C1 segment of cervical spinal cord (tissue), 14 donors: ENCODE measurements at places on chromosomes 4 and X.

DNA sequence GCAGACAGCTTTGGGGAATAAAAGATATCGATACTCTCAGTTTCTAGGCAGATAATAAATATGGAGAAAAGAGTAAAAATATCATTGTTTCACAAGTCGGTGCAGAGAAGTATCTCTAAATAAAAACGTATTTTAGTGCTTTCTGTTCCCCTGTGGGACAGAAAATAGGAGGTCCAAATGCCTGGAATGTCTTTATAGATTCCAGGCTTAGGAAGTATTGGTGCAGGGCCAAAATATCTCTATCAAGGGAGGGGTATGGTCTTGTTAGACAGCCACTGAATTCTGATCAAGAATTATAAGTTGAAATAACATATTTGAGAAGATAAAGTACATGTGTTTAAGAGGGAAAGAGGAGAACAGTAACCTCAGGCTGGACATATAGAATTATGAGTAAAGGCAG, 596.4 kb downstream of the PCDH18 start:
- DNase-seq = no peak

DNA sequence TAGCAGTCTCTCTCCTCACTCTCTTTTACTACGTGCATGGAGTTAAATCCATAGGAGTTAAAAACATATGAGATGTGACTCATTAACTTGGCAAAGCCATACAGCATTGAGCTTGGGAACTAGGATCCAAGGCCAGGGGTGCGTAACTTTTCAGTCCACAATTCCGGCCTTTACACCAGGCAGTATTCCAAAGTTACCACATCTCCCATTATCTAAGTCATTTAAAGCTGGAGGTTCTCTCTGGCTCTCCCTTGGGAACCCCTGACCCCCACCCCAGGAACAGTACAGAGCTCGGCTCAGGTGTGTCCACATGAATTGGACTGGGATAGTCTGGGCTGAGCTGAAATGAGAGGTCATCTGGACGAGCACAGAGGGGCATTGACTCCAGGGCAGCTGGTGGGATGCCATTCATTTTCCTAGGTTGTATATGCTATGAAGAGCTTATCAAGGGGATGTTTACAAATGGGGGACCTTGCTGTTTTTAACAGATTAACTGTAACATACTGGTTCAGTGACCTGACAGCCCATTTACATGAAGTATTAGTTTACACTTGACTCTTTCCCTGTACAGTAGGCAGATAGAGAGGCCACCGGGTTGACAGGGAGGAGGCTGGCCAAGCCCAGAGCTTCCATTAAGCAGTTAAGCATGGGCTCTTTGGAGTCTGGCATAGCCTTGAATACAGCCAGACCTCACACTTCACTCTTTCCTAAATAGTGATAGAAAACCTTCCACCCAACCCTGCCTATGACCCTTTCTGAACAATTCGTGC, 128.8 kb downstream of the RAB28 start:
- DNase-seq = no peak

DNA sequence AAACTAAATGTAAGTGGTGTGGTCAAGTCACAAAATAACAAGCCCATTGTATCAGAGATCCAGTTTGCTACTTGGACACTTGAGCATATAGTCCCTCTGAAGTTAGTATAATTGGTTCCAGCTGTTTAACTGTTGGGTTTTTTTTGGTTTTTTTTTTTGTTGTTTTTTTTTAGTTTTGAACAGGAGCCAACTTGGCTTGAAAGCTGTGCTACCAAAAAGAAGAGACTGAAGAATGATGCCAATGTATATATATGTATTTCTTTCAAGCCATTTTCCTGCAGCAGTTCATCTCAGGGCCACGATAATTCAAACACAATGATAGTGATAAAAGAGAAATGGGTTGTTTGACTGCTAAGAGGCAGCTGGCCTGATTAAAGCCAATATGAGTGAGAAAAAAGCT, 138.3 kb downstream of the PCDH18 start:
- no peak for DNase-seq

- no peak for DNase-seq
These were observed 133.6 kb downstream of the CBLL2 start for GRCh38 chrX:22406201-22406737.

GRCh38 chr4:147311956-147312355, 168.9 kb upstream of the EDNRA start:
- no peak for DNase-seq

- DNase-seq = no peak
These were observed 94.4 kb upstream of the BCOR start for GRCh38 chrX:40192196-40192595.

DNA sequence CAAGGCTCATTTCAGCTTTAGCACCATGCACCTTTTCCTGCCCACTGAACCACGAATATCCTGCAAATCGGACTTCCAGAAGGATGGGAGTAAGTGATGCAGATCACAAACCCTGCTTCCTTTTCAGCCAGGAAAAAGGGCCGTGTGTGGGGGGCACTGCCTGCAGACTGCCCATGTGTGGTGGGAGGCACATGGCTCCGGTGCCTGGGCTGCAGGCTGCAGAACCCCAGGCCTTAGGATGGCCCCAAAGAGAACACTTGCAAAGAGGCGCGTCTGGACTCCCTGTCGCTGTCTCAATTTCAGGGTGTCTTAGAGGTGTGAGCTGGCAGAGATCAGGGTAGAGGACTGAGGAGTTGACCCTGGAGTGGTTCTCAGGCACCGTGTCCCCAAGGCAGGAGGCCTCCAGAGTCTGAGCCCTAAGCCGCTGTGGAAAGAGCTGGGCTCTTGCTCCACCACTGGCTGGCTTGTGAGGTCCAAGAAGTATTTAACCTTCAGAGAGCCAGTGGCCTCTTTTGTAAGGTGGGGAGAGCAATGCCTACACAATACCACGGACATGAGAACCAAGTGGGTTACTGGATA, 97.0 kb downstream of the ENPP6 start:
- DNase-seq = no peak

- no peak for DNase-seq
These were observed 54.1 kb downstream of the SYTL5 start for GRCh38 chrX:38060331-38060878.

GRCh38 chr4:7375427-7375826, 59.3 kb downstream of the PSAPL1 start:
- DNase-seq = no peak

- DNase-seq = no peak
These were observed 54.8 kb downstream of the TLL1 start for GRCh38 chr4:165927815-165928214.

- no peak for DNase-seq
These were observed 2440.0 kb downstream of the PCDH7 start for GRCh38 chr4:33160126-33160525.

DNA sequence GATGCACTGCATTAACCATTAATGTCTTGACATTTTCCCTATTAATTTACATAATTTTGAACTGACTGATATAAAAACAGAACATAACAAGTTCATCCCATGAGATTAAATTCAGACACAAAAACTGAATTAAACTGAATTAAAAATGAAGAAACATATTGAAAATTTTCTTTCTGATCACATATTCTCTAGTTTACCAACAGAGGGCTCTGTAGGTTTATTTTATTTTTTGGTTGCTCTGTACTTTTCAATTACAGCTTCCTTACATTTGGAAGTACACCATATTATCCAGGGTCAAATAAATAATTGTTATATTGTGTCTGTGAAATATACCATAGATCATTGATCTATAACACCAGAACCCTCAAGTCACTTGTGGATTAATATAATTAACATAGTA, 27.3 kb upstream of the CT83 start:
- DNase-seq = no peak

DNA sequence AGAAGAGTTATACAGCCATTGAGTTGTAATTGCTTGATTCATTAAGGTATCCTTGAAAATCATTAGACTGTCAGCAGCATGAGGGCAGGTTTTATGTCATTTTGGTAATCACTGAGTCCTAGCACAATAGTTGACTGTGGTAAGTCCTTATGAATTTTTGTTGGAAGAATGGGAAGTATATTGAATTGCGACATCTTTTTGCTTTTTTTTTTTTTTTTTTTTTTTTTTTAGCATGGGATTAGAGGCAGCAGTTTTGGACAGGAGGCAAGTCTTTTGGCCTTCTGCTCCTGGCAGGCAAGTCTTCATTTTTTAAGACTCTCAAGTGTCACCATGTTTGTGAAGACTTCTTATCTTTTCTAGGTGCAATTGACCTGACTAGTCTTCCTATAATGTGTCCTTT, 29.7 kb downstream of the PRRG1 start:
- no peak for DNase-seq

DNA sequence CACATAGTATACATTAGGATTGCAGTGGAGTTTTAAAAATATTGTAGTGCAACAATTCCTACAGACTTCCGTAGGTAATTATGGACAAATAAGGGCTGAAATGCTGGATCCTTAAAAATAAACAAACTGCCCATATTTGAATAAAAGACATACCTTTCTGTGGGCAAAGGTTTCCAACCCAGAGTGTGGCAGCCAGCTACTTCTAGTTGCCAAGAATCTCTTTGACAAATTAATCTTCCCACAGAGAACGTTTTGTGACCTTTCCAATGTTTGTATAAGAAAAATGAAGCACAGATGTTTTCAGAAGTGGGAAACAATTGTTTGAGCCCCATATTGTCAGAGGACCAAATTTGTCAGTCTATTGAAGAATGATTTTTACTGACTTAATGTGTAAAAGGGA, 21.1 kb downstream of the GRPR start:
- no peak for DNase-seq

DNA sequence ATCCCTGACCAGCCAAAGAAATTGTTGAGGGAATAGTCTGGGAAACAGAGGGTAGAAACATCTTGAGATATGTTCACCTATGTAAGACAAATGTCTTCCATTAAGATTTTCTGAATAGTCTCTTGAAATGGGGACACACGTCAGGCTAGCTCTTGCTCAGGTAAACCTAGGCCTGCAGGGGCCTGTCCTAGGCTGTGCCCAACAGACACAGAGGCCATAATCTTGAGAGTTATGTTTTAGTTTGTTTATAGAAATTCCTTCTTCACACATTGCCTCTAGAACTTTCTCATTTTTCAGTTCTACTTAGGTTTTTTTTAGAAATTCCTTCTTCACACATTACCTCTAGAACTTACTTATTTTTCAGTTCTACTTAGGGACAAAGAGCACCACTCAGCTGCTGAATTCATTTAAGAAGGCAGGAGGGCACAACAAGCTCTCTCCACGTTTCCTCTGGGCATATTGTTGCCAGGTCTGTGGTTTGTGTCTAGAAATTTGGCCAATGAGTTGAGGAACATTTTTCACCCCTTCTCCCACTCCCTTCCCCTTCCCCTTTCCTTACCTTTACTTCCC, 94.9 kb downstream of the ARHGAP24 start:
- no peak for DNase-seq

DNA sequence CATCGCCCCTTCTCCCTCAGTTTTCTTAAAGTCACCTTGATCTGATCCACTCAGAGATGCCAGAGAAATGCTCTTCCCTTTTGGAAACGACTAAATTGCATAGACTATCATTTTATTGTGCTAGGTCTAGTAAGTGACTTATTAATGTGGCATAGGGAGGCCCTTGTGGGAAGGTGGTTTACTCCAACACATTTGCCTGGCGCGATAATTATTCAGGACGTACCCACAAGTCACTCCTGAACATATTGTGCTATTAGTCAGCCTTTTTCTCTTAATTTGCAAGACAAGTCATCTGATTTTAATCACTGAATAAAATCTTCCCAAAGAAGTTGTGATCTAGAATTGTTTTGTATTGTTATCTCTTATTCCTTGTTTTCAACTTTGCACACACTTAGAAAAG, 7.6 kb downstream of the ENPEP start:
- no peak for DNase-seq

DNA sequence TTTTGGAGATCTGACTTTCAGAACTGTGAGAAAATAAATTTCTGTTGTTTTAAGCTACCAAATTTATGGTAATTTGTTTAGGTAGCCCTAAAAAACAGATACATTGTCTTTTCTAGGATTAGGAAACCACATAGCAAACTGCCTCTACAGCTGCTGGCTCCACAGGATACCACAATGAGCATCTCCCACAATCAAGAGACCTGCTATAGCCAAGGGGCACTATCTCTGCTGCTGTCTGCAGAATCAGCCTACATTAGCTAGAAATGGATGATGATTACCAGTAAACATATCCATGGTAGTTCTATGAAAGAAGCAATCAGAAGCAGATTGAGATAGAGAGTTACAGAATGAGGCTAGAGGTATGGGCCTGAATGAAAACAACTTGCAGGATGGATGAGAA, 244.4 kb upstream of the NDST4 start:
- no peak for DNase-seq

DNA sequence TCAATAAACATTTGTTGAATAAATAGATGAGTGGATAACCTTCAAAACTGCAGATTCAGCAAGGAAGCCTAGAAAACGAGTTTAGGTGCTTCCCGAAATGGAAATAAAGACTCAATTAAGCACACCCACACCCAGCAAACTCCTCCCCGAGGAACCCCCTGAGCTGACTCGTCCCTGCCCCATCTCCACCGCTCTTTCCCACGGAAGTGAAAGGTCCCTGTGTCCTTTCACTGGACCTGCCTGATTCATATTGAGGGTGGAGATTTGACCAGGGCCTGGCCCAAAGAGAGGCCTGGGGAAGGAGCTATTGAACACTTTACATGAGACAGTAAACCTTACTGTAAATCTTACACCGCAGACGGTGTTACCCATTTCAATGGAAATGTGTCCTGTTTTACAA, 129.1 kb downstream of the CPZ start:
- no peak for DNase-seq

- no peak for DNase-seq
These were observed 7.3 kb downstream of the GRPR start for GRCh38 chrX:16130707-16131106.

GRCh38 chr4:82287720-82288119, 86.1 kb downstream of the HNRNPD start:
- DNase-seq = no peak

DNA sequence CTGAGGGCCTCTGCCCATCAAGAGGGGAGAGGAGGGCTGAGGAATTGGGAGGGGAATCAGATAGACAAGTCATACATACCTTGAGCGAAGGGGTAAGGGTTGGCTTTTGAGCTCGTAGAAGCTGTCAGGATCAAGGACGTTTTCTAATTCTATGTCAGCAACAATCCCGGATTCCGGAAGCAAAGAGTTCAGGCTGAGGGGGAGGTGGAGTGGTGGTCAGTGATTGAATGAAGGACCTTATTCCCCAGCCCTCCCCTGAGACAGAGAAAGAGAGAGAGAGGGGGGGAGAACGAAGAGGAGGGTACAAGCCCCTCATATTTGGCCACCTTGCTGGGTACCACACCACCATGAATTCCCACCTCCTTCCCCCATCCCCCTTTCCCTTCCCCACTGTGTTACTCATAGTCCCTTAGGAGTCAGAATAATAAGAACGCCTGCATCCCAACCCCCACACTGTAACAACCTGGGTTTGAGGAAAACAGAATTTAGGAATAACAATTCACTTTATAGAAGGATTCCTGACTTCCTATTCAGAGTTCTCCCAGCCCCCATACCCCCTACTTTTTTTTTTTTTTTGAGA, 2.7 kb downstream of the TFE3 start:
- no peak for DNase-seq

- no peak for DNase-seq
These were observed 1054.9 kb upstream of the DIAPH2 start for GRCh38 chrX:95629737-95630136.

DNA sequence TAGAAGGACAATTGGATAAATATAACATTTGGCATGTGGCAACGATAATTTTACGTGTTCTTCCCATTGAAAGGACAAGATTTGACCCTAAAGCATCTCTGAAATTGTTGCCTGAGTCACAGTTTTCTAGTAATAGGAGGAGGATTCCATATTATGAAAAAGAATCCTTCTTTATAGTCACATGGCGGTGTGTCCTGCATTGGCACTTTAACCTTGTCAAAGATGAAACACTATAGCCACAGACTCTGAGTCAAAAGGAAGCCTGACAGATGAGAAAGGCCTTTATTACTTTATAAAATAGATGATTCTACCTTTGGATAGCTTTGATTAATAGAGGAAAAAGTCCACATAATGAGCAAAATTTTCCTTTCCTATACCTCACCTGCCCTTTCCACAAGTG, 11.5 kb downstream of the LNX1 start:
- no peak for DNase-seq
